T-helper 22 cell (primary cell): ENCODE measurements at places on chromosomes 2 and 18.

GRCh38 chr2:196514641-196515040 lies 124.9 kb upstream of the CCDC150 start:
- DNase-seq: no peak

- no peak for DNase-seq
Measured at GRCh38 chr18:37248281-37248680, 317.3 kb downstream of the CELF4 start.

- DNase-seq: no peak
Measured at GRCh38 chr2:84373391-84373790, 85.7 kb downstream of the SUCLG1 start.

DNA sequence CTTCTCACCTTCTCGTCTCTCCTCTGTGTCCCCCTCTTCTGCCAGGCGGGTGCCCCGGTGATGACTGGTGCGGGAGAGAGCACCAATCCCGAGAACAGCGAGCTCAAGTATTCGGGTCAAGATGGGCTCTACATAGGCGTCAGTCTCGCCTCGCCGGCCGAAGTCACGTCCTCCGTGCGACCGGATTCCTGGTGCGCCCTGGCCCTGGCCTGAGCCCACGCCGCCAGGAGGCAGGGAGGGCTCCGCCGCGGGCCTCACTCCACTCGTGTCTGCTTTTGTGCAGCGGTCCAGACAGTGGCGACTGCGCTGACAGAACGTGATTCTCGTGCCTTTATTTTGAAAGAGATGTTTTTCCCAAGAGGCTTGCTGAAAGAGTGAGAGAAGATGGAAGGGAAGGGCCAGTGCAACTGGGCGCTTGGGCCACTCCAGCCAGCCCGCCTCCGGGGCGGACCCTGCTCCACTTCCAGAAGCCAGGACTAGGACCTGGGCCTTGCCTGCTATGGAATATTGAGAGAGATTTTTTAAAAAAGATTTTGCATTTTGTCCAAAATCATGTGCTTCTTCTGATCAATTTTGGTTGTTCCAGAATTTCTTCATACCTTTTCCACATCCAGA lies 31.3 kb downstream of the GATA6 start:
- DNase-seq: no peak

DNA sequence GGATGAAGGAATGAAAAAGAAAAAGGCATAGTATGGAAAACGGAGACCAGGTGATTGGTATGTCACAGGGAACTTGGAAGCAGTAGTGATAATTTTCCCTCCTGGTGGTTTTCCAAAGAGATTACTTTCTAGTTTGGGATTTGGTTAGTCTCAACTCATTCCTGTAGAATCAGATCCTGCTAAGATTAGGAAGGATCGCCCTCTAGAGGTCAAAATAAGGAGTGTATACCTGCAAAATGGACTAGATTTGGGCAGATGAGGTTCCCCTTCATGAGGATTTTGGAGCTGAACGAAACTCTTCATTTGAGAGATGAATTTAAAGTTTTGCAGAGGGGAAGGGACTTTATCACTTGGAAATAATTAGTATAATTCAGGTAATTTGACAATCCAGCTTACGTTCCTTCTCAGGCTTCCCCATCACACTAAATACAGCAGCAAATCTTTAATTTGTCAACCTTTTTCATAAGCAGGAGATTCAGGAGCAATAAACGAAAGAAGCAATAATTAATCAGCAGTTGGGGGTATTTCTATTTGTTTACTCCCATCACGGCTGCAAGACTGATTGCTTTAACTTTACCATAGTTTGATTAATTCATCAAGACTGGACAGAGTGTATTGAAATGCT lies 65.2 kb downstream of the CCDC195 start:
- DNase-seq: no peak

GRCh38 chr2:15316370-15316814 lies 244.7 kb downstream of the NBAS start:
- DNase-seq: peak; percentile 12

GRCh38 chr18:57333940-57334339 lies 18.4 kb upstream of the ST8SIA3 start:
- DNase-seq: no peak

DNA sequence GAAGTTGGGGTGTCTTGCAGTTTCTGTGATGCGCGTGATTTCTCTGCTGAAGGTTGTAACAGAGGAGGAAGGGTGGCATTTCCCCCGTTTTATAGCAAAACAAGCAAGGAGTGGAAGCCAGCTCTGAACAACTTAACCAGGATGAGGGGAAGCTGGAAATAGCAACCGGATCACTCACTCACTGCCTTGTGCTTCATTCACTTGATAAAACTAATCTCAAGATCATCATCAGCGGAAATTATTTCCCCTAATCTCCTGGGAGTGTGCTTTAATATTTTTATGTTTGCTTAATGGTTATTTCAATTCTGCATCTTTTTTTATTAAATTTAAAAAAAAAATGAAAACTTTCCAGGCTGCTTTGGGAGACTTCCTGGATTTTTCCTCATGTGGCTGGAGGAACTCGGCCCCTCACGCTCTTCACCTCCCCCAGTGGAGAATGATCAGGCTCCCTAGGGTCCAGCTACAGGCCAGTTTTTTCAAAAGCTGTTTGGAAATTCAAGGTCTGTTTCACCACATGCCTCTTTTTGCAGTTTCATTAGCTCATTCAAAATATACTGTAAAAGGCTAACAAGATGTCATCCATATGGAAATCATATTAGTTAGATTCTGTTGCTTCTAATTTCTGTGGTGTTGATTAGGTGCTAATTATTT lies 31.7 kb downstream of the CABLES1 start:
- no peak for DNase-seq

DNA sequence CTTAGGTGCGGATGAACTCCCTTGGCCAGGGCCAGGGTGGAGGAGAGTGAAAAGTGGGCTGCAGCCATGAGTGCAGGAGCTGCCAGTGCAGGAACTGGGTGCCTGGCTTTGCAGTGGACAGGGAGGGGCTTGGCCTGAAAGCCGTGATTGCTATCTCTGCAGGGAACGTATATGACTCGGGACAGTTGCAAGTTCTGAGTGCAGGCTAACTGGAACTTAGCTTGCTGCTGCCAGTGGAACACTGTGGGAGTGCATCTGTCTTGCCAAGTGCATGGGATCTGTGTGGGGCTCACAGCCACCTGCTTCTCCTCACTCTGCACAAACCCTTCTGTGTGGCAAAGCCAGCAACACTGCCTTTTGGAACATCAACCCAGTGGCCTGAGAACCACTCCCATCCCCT lies 36.9 kb downstream of the FLACC1 start:
- DNase-seq: no peak

- no peak for DNase-seq
Measured at GRCh38 chr18:79365701-79366100, 30.0 kb upstream of the NFATC1 start.

GRCh38 chr2:214310319-214310718 lies 100.5 kb upstream of the VWC2L start:
- no peak for DNase-seq
